ENCODE measurements at places on chromosomes 6 and 20.

- no peak for DNase-seq
Observed at GRCh38 chr20:63896264-63897105, 1.6 kb downstream of the DNAJC5 start.

- no peak for DNase-seq
Observed at GRCh38 chr6:35199866-35200265, 13.9 kb upstream of the SCUBE3 start.

DNA sequence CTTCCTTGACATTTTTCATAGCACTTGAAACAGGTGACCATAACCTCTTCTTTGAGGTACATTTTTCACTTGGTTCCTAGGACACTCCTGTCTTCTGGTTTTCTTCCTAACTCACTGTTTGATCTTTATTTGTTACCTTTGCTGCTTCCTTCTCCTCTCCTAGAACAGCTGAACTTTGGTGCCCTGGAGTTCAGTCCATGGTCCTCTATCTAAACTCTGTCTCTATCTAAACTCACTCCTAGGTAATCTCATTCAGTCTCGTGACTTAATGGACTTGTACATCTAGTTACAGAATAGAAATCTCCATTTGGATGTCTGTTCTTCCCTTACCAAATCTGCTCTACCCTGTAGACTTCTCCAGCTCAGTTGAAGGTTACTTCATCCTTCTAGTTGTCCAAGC is 73.7 kb downstream of the SHPRH start:
- no peak for DNase-seq

GRCh38 chr6:10779076-10779475 is 31.5 kb downstream of the TMEM14B start:
- no peak for DNase-seq

DNA sequence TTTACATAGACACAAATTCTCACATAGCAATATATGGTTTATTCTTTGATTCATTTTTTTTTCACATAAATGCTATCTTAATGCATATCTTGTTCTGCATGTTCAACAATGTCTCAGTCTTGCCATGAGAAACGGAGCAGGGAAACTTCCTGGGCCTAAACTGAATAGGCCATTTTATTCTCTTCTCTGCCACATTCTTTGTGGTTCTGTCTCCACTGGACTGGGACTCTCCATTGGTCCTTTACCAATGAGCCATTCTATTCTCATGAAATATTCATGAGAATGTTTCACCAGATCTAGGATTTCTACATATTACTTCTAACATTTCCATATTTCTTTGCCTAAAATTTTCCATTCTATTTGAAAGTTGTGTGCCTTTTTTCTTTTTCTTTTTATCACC is 42.8 kb downstream of the LAMA2 start:
- no peak for DNase-seq

GRCh38 chr6:119728220-119728750 is 378.7 kb upstream of the MAN1A1 start:
- no peak for DNase-seq

GRCh38 chr6:108559884-108560462 is 744 bp upstream of the FOXO3 start:
- no peak for DNase-seq

GRCh38 chr20:5197270-5197827 is 70.5 kb downstream of the CDS2 start:
- DNase-seq, result no peak

Measured in stimulated activated CD8-positive, alpha-beta memory T cell treated with anti-CD3 and anti-CD28 coated beads, Interleukin-4, amount 100 ng/mL, for 1 hour (primary cell).